ENCODE measurements at places on chromosomes 6 and 20. TPM values are rescaled to one million over a fixed set of nuclear protein-coding genes. Genes with fewer than 3 reads are reported as not detected.
A peak's percentile ranks its signal among the peaks of the same experiment; 100 is the strongest.

OXT gene
- total RNA-seq: not detected

PAK1IP1 gene
- 8.8 TPM for total RNA-seq

LAMA4 gene
- 56.5 TPM for total RNA-seq

SMOC2 gene
- 22.1 TPM for total RNA-seq

SRMS gene
- not detected for total RNA-seq

SAMD5 gene
- 3.2 TPM for total RNA-seq

DLK2 gene
- 3.9 TPM for total RNA-seq

CRYBG1 gene
- total RNA-seq: 46.7 TPM

DNAH8 gene
- not detected for total RNA-seq

SLC24A3 gene
- 12.3 TPM for total RNA-seq

KCNK17 gene
- total RNA-seq: not detected

PFDN4 gene
- 45.7 TPM for total RNA-seq

DDX43 gene
- total RNA-seq: 0.49 TPM

WFDC13 gene
- total RNA-seq: not detected

TRIM15 gene
- not detected for total RNA-seq

DNA sequence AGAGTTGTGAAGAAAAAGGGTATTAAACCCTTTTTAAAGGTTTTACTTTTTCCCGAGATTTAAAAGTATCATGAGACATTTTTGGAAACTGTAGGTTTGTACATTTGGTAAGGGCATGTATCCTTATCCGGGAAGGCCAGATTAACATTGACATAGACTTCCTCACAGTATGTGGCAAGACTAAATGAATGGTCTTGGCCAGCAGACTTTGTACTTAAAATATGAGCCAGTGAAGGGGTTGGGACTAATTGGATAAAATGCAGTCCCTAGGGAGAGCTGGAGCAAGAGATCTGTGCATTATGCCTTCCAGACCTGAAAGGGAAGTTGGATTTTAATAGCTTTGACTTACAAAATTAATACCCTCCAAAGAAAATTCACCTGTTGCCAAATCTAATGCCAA is 60.4 kb upstream of the CCN2 start:
- no peak for DNase-seq

DNA sequence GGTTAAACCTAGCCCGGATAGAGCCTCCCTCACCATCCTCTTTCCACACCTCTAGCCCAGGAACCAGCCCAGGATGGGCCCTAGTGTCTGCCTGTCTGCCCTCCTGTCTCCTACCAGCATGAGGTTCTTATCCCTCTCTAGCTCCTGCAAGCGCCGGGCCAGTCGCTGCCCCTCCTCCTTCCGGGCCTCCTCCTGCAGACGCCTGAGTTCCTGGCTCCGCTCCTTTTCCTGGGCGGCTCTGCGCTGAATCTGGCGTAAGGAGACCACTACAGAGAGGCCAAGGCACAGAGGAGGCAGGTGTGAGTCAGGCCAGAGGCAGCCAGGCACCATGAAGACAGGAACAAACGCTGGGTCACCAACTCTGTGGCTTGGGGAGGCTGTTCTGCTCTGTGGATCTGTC is 4.3 kb upstream of the PSORS1C2 start:
- DNase-seq: no peak

DNA sequence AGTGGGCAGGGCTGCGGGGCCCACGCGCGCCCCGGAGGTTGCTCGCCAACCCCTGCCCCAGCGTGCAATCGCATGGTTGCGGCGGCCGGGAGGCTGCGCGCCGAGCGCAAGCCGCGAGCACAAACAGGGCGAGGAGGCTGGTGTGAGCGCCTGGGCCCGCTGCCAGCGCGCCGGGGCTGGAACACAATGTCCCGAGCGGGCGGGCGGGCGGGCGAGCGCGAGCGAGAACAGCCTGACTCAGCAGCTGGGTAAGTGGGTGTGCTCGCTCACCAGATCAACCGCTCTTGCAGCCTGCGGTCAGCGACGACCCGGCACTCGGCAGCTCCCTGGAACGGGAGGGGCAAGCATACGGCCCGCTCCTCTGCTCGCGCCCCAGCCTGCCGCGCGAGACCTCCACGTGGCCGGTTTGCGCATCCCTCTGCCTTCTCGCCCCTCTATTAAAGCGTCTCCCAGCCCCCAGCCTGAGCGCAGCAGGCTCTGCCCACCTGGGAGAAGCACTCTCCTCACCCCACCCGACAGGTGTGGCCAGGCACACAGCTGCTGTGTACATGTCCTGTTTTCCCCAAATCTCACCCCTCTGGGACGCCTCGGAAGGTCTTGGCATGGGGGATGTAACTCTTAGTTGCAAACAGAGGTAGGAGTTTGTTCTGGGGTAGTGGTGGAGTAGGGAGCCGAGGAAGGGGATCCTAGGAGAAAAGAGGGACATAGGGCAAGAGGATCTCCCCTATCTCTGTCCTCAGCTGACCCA is 8.7 kb upstream of the ARMC12 start:
- DNase-seq: peak; percentile 99

DNA sequence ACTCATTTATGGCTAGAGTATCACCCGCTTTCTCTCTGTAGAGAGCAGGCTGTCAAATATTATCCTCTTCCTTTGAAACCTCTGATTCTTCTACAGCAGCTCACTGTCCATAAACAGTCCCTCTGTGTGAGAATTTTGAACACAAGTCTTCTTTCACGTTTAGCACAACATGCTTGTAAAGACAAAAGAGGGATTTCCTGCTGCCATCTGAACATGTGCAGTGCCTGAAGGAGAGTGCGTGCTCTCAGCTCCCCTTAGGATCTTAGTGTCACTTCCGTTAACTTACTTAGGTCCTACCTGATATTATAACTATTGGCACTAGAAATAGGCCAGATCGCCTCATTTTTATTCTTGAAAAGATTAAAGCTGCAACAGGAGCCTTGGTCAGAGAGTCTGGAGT is 50.9 kb downstream of the FNDC1 start:
- no peak for DNase-seq

GRCh38 chr6:1244941-1245340 is 67.0 kb upstream of the FOXQ1 start:
- peak; percentile 79 for DNase-seq

GRCh38 chr6:122484760-122485159 is 13.2 kb upstream of the SERINC1 start:
- DNase-seq: no peak

DNA sequence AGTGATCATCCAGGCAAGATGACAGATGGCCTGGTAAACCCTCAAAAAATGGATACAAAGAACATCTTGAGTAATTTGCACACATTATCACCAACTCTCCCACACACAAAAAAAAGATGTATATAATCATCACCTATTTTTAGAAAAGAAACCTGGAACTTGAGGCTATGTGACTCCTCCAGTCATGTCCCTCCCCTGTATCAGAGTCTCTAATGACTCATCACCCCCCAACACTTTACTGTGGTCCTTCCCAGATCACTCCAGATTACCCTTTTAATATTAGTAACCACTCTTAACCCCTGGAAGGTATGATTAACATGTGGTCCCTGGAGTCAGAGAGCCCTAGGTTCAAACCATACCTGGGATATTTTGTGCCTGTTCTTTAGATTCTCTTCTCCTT is 144.8 kb downstream of the ZNF217 start:
- DNase-seq: no peak

DNA sequence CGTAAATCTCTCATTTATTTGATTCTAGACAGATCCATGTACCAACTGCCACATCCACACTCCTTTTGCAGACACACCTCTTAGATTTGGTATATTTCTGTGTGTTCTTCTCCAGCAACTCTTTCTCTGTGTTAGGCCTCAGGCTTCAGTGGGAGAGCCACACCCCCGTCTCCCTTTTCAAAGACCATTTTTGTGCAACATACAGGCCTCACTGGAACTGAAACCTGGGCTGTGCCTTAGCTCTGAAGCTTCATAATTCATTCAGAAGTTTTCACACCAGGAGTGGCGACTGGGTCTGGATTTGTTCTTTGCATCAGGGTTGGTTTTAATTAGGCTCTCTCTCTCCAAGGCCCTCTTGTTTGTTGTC is 170.2 kb downstream of the THBS2 start:
- no peak for DNase-seq

DNA sequence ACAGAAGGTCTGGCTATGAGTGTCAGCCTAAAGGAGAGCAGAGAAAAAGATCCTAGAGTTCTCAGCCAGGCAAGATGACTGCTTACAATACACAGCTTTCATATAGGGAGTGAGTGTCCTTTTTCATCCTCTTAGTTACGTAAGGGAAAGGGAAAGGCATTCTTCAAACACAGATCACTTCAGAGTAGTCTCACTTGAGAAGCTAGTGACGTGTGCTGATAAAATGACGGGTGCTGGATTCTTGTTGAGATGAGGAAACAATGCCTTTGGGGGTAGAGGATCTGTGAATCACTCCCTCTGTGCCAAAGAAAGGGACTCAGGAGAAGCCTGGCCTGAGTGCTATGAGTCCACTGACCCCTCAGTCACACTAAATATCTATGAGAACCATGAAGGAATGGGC is 117.3 kb downstream of the QRSL1 start:
- no peak for DNase-seq

DNA sequence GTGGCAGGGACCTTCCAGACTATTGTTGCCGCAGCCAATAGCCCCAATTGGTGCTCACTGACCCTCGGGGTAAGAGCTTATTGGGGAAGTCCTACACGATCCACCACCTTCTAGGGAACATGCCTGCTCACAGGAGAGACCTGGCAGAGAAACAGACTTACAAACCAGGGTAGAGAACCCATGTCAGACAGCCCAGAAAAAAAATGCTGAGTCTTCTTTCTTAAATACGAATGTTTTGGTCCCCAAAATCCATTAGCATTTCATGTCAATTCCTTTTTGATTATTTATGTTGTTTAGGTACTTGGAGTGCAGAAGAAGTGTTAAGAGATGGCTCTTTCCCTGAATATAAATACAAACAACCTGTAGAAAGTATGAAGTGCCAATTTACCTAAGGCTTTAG is 84.9 kb upstream of the PDE10A start:
- no peak for DNase-seq

- DNase-seq: no peak
Measured at GRCh38 chr6:21869085-21869771, 275.7 kb downstream of the SOX4 start.

- no peak for DNase-seq
Measured at GRCh38 chr20:32031007-32031958, 20.8 kb upstream of the HCK start.

- DNase-seq: no peak
Measured at GRCh38 chr6:34151321-34152041, 5.6 kb upstream of the GRM4 start.

GRCh38 chr20:36523341-36523740 is 18.0 kb upstream of the MYL9 start:
- no peak for DNase-seq

GRCh38 chr6:7004581-7005297 is 103.0 kb upstream of the RREB1 start:
- no peak for DNase-seq

GRCh38 chr6:87700397-87701343 is 1.4 kb downstream of the AKIRIN2 start:
- no peak for DNase-seq

GRCh38 chr6:44338228-44339122 is 4.0 kb upstream of the SPATS1 start:
- no peak for DNase-seq

GRCh38 chr6:3541006-3541585 is 84.2 kb upstream of the SLC22A23 start:
- no peak for DNase-seq

- DNase-seq: no peak
Measured at GRCh38 chr6:151109869-151110575, 129.7 kb upstream of the AKAP12 start.

GRCh38 chr6:136958168-136958567 is 36.1 kb downstream of the SLC35D3 start:
- no peak for DNase-seq

GRCh38 chr6:81727876-81728517 is 24.5 kb downstream of the TENT5A start:
- no peak for DNase-seq

DNA sequence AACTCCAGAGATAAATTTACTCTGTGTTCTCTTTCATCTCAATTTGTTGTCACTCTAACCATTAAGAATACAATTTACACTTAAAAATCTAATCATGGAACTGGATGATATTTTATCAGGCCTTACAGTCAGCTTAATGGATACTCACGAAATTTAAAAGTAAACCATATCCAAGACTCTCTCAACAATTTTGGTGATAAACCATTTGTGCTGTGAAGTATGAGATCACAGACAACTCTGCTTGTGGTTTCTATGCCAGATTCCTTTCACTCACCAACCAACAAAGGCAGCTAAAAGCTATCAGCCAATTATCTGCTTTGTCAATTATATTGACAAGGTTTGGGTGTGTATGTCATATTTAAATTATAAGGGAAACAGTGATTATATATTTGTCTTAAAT is 155.8 kb downstream of the TRDN start:
- DNase-seq: no peak

- DNase-seq: no peak
Measured at GRCh38 chr6:150025201-150025917, at the start of gene RAET1L. Gene RAET1L, minus strand, starts transcription at chr6:150025532. Its CDS starts 61 bp downstream, at chr6:150025471.

GRCh38 chr20:33679758-33680485 is 5.7 kb upstream of the NECAB3 start:
- DNase-seq: no peak

DNA sequence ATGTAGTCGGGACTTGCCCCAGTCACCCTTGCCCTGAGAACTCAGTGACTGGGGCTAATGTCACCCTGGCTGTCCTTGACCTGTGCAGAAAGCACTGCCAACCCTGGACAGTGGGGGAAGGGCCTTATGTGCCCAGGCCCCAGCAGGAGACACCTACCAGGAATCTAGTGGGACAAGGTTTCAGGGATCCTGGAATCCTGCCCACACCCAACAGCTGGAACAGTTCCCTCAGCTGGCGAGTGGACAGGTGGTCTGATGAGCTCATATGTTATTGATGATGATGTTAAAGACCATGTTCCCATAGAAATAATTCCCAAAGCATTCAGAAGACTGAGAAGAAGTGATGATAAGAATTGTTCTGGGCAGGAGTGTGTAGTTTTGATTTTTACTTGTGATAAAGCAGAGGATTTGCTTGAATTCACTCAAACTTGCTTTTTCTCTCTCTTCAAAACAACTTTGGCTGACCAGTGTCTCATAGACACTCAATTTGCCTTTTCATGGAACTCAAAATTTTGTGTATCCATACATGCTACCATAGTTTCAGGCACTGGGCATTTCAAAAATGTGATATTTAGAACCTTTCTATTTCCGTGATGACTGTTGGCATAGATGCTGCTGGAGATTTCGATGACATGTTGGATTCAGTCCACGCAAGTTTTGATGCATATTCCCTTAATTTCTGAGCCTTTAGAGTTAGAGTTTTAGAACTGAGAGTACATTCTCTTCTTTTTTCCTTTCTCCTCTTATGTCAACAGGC is 79.3 kb downstream of the SLC22A3 start:
- no peak for DNase-seq
